ENCODE measurements at places on chromosomes 4 and X. TPM values are rescaled to one million over a fixed set of nuclear protein-coding genes. Genes with fewer than 3 reads are reported as not detected.

The UCP1 gene
- total RNA-seq: not detected

The CENPC gene
- 12.3 TPM for total RNA-seq

The ABLIM2 gene
- 6.6 TPM for total RNA-seq

The SPOCK3 gene
- 0.13 TPM for total RNA-seq

The MAGT1 gene
- total RNA-seq: 244 TPM

The NAT8L gene
- total RNA-seq: under 0.01 TPM

The KDR gene
- total RNA-seq: 260 TPM

The HMGB2 gene
- 197 TPM for total RNA-seq

The PCDH18 gene
- 1.6 TPM for total RNA-seq

The ESX1 gene
- not detected for total RNA-seq

The MGST2 gene
- 57.5 TPM for total RNA-seq

The TMSB15A gene
- 0.82 TPM for total RNA-seq
